Stimulated activated CD4-positive, alpha-beta T cell treated with anti-CD3 and anti-CD28 coated beads, Interleukin-4, amount 100 ng/mL, for 24 hours (primary cell): ENCODE measurements at places on chromosomes 5 and 9.

GRCh38 chr5:59103303-59103702, 520.4 kb downstream of the RAB3C start:
- DNase-seq, result no peak

DNA sequence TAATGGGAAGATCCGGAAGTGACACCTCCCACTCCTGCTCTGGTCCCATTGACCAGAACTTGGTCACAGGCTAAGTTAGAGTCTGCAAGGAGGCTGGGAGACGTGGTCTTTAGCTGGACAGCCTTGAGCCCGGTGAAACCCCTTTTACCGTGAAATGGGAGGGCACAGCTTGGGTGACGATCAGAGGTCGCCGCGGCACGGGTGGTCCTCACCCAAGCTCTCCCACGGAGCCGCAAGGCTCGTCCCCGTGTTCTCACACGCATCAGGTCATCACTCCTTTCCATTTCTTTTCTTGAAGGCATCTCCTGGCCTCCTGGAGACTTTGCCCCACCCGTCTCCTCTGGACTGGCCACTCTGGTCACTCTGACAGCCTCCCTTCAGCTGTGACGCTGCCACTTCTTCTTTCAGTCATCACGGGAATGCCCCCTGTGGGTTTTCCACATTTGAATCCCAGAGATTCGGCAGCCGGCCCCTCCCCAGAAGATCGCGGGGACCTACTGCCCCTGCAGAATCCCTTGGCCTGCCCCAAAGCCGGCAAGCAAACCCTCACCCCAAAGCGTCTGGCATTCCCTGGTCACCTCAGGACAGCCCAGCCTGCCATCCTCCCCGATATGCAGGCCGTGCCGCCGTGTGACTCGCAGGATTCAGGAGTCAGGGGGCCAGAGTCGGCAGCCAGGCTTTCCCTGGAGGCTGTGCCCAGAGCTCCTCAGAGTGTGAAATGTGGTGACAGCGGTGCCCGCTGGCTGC, 18.9 kb upstream of the EGFL7 start:
- DNase-seq, result no peak

DNA sequence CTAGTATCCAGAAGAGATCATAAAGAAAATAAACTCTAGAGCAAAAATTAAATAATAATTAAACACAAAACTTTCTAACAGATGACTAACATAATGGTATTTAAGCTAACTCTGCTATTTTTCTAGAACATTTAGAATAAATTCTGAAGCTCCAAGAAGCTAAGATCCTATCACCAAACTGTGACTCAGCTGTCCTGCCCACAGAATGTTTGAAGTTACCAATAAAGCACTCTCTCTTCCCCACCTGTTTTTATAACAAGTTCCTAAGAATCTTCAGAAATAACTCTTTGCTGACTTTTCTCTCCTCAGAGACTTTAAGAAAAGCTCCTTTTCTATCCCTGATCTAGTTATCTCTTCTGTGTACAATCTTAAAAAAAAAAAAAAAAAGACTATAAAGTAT, 6.0 kb upstream of the EFNA5 start:
- DNase-seq, result no peak

GRCh38 chr5:68418201-68418600, 202.6 kb downstream of the PIK3R1 start:
- DNase-seq, result no peak

GRCh38 chr9:130660683-130661450, 3.5 kb upstream of the PRDM12 start:
- DNase-seq, result no peak

- peak; percentile 65 for DNase-seq
Measured at GRCh38 chr5:135887447-135887864, 8.2 kb downstream of the IL9 start.

- DNase-seq, result no peak
Measured at GRCh38 chr9:134486596-134486995, 155.0 kb upstream of the COL5A1 start.

DNA sequence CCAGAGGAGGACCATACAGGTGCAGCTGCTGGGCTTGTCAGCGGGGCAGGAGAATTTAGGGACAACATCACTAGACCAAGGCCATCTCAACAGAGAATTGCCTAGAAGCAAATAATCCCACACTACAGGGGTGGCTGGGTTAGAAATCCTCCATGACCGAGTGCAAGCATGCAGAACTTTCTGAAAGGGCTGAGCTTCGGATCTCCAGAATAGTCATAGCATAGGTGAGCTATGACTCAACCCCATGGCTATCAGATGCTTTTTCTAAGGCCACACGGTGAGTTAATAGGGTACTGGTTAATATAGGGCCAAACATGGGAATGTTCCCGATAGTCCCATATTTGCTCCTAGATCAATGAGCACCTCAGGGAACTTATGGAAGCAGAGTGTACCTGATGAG, 4.2 kb downstream of the KCNIP1 start:
- no peak for DNase-seq

DNA sequence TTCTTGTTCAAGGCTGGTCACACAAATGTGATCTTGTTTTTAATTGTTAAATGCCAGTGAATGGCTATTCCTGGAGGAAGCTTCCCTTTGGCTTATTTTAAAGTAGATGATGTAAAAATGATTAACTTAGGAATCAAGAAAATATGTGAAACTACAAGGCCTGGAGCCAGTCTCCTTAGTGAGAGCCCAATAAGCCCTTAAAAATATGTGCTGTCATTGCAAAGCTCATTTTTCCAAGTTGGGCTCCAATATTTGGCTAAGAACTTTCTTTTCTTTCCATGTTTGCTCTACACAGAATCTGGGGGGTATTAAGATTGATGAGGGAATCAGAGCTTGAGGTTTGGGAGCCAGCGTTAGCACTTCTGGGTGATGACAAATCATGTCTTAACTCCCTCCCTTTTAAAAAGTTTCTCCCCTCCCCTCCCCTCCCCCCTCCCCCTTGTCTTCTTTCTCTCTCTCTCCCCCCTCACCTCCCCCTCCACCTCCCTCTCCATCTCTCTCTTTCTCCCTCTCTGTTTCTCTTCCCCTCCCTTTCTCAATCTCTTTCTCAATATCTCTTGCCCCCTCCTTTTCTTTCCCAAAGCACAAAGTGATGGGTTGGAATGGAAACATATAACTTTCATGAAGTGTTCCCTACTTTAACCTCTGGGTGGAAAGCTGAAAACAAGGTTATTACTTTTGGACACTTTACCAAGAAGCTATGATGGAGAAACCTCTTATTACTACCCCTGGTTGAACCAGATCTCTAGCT, 86.0 kb downstream of the FBXL7 start:
- no peak for DNase-seq

DNA sequence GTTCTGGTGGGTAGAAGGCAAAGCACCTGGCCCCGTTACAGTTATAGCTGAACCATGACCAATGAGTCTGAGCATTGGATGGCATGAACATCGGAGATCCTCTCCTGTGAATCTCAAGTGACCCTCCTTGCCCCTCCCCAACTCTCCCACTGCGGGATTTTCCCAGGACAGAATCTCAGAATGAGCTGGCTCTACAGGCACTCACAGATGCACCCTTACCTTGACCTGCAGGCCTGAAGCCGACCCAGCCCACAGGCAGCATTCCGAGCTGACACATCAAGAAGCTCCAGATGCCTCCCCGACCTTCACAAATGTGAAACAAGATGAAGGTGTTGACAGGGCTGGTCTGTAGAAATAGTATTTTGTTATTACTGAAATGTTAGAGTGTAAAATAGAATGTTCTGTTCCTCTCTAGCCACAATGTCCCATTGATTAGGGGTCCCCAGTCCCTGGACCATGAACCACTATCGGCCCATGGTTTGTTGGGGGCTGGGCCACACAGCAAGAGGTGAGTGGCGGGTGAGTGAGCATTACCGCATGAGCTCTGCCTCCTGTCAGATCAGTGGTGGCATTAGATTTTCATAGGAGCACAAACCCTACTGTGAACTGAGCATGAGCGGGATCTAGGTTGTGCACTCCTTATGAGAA, 263.4 kb downstream of the AUH start:
- no peak for DNase-seq

DNA sequence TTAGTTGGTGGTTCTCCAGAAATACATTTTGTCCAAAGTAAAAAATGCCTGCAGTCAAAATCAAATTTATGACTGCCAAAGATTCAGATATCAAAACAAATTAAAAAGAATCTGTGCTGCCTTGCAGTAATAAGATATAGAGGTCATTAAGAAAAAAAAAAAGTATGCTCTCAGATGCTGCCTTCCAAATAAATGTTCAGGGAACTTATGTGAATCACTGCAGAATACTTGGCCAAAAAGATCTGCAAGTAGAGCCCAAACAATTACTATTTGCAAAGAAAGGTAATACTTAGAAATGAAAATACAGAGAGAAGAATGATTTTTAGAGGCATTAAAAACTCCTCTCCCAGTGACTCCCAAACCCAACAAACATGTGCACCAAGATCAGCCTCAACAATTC, 52.4 kb downstream of the MRPS27 start:
- no peak for DNase-seq

DNA sequence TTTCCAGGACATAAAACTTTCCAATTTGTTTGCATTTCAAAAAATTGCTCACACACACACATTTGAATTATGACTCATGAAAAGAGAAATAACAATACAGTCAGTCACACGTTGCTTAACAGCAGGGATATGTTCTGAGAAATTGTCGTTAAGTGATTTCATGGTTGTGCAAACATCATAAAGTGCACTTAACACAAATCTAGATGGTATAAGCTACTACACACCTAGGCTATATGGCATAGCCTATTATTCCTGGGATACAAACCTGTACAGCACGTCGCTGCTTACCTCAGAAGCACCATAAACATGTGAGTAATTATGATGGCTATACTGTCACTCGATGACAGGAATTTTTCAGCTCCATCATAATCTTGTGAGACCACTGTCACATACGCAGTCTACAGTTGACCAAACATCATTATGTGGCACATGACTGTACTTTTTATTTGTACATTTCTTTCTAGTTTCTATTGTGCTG, 378.2 kb downstream of the ACTL7B start:
- no peak for DNase-seq

GRCh38 chr5:41921166-41921565, 3.9 kb upstream of the FBXO4 start:
- no peak for DNase-seq

GRCh38 chr5:60649288-60649917, 50.6 kb downstream of the DEPDC1B start:
- DNase-seq, result no peak

GRCh38 chr9:17928768-17929167, 349.9 kb downstream of the SH3GL2 start:
- DNase-seq, result no peak
